ENCODE measurements at places on chromosomes 1 and 21.

- no peak for DNase-seq
Measured at GRCh38 chr1:245579881-245580280, 425.1 kb downstream of the KIF26B start.

DNA sequence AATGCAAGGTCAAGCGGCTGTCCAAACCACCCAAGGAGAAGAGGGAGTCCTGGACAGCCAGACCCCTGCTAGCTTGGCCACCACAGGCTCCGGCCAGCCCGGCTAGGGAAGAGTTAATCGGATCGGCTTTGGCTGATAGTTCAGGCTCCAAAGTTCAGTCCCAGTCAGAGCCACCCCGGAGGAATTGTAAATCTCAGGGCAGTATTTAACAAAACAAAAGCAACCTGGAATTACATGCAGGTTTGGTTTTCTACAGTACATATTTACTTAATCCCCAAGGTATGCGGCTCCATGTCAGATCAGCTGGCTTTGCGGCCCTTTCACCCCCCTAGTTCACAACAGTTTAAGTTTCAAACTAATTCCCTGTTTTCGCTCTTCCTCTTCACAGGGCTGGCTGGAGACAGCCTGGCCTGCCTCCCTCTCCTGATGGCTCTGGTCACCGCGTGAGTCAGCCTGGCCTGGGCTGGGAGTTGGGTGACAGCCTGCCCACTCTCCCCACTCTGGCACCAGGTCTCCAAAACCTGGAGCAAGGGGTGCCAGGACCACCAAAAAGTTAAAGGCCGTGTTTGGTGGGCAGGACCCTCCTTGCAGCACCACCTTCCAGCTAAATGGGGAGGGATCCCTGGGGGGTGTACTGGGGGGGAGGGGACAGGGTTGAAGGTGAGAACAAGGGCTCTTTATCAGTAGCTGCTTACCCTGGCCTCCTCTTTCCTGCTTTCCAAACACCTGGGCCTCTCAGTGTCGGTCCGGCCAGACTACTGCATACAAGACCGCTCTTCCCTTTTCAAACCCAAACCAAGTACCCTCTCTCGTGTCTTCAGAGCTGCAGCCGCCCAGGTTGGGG is 1.9 kb downstream of the DHRS3 start:
- no peak for DNase-seq

DNA sequence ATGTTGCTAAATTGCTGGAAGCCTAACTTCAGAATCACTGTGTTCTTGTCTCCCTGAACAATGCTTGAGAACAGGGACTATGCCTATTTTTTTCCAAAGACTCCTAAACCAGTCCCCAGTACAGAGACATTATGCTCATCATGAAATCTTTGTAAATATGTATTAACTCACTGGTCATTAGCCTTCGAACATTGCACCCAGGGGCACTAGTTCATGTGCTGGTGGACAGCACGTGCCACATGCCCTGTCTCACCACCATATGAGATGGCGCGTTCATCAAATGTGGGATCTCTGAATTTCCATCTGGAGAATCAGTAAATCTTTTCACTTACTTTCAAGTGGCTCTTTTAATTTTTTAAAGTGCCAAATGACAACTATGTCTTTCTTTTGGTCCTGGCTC is 11.0 kb upstream of the ATP1A1 start:
- DNase-seq = no peak

DNA sequence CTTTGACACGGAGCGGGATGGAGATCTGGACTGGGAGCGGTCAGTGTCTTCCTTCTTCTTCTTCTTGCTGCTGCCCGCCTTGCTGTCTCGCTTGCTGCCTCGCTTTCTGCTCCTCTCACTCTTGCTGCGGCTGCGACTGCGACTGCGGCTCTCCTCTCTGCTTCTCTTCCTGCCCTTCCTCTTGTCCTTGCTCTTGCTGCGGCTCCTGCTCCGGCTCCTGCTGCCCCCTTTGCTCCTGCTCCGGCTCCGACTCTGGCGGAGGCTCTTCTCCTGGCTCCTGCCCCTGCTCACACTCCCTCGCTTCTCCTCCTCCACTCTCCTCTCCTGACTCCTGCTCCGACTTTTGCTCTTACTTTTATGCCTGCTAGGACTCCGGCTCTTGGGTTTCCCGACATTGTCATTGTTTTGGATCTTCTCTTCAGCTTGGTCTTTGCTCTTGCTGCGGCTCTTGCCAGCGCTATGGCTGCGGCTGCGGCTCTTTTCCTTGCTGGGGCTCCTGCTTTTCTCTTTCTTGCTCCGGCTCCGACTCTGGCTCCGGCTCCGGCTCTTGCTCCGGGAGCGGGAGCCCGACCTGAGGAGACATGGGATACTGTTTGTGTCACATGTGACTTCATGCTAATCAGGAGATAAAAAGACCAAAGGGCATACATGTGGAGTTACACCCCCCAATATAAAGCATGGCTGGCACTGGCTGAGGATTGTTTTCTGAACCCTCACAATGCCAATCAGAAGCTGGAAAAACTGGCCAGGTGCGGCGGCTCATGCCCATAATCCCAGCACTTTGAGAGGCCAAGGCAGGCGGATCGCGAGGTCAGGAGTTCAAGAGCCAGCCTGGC is 25.2 kb upstream of the TMEM200B start:
- DNase-seq = no peak

DNA sequence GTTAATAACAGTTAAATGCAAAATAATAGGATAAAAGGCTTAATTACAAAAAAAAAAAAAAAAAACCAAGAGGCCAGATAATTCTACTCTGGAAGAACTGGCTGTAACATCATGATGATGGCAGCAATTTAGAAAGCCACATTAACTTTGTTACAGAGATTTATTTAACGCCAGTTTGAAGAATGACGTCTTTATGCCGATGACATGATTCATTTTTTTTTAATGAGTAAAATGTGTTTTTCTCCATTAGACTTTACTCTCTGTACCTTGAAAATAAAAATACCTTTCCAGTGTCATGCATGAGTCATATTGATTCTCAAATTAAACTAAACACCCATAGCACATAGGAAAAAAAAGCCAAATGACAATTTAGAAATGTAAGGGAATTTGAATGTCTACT is 226.1 kb downstream of the RGS7 start:
- no peak for DNase-seq

- DNase-seq = no peak
Measured at GRCh38 chr1:14242123-14242522, 356.4 kb upstream of the KAZN start.

DNA sequence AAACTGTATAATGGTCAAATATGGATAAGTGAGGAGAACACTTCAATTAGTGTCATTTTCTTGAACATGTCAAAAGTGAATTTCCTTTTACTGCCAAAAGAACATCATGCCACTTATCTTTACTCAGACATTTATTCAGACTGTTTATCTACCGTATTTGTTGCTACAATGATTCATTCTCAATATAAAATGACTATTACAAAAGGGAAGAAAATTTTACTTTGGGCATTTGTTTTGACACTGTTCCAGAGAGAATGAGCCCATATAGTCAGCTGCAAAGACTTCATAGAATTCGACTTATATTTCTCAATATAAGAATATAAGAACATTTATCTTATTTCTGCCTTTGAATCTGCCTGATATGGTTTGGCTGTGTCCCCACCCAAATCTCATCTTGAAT is 1699.1 kb downstream of the BRINP3 start:
- no peak for DNase-seq

DNA sequence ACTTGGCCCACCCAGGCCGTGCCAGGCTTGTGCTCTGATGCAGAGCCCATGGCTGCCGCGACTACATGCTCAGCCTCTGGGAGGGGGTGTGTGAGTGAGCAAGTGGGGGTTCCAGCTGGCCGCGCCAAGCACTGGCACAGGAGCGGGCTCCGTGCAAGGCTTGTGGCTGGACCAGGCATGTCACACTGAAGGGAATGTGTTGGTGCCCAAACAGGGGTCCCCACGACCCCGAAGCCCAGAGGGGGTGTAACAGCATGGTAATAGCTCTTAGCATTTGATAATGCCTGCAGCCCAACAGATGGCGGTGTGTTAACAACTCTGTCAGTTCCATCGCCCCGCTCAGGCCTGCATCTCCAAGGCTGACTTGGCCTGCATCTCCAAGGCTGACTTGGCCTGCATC is 38.3 kb upstream of the CD46 start:
- DNase-seq = no peak

DNA sequence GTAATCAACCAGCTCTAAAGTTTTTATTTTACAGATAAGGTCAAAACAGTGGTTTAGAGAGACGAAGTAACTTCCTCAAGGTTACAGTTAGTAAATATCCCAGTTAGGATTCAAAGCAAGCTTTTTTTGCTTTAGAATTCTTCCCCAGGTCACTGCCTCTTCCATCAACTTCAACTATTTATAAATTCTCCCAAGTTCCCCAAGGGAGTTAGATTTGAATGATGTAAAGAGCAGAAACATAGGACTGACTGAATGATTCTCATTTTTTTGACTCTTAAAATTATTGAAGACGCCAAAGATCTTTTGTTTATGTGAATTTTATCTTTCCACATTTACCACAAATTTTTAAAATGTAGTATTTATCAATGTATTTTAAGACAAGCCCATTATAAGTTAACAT is 4.1 kb downstream of the POGZ start:
- no peak for DNase-seq

GRCh38 chr1:92446546-92446945 is 40.2 kb downstream of the GFI1 start:
- DNase-seq = no peak

- DNase-seq = no peak
Measured at GRCh38 chr1:67451356-67451755, 21.2 kb upstream of the SERBP1 start.

DNA sequence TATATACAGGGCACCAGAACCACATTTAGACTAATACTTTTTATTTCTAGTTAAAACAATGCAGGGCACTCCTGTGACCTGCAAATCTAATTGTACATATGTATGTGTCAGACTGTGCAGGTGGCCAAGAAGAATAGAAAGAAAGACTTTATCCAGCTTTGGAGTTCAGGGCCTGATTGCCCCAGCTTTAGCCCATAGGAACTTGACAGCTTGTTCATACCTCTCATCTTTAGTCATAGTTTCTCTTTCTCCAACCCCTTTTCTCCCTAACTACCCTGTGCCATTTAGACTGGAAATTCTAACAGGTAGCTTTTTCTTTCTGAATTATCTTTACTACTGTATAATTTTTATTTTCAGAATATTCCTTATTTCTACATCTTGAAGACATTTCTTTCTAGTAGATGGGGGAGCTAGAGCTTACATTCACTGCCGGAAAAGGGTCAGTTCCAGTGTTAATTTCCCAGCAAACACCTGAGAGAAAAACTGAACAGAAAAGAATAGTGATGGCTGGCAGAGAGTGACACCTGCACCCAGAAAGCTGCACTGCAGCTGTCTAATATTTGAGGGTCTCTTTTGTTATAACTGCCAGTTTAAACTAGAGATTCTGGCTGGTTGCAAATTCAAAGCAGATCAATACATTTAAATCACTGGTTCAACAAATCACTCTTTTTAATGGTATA is 8.4 kb downstream of the YBX1 start:
- DNase-seq = no peak

DNA sequence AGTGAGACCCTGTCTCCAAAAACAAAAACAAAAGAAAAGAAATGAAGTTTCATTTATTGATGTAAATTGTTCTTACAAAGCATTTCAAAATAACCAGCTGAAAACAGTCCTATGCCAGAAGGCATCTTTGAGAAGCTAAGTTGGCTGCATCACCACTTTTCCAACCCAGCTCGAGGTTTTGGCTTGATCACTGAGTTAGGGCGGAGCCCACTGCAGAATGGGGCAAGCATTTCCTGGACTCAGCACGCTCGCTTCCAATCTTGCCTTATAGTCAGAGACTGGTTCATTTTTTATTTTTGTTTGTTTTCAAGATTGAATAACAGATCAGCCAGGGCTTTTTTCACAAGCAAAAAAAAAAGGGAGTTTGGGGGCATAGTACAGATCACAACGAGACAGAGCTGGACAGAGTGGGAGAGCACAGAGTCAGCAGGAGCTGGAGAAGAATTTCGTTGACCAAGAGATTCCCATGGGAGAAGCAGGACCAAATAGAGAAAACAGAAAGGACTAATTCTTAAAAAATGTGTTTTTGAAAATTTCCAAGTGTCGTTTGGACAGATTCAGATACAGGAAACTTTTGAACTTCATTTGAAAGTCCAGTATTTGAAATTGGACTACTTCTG is 23.5 kb upstream of the COL6A1 start:
- DNase-seq = no peak

- no peak for DNase-seq
Measured at GRCh38 chr1:116983112-116983511, 18.4 kb upstream of the CD101 start.

DNA sequence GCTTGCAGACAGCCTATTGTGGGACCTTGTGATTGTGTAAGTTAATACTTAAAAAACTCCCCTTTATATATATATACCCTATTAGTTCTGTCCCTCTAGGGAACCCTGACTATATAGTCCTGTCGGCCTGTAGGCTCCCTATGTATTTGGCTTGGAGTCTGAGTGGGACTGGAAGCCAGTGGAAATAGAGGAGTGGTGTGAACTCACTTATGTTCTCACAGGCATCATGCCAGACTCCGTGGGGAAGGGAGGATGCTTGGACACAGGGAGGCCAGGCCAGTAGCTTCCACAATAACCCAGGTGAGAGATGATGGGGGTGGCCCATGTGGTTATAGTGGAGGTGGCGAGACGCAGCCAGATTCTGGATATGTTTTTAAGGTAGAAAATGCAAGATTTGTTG is 136.7 kb upstream of the SYT6 start:
- no peak for DNase-seq

GRCh38 chr1:232110281-232111090 is 483.9 kb downstream of the DISC1 start:
- DNase-seq = no peak

GRCh38 chr1:172903581-172904220 is 147.0 kb downstream of the TNFSF18 start:
- DNase-seq = no peak

- DNase-seq = no peak
Measured at GRCh38 chr1:54543729-54544496, 4.1 kb upstream of the ACOT11 start.

GRCh38 chr1:27773826-27774445 is 917 bp downstream of the STX12 start:
- DNase-seq = no peak

DNA sequence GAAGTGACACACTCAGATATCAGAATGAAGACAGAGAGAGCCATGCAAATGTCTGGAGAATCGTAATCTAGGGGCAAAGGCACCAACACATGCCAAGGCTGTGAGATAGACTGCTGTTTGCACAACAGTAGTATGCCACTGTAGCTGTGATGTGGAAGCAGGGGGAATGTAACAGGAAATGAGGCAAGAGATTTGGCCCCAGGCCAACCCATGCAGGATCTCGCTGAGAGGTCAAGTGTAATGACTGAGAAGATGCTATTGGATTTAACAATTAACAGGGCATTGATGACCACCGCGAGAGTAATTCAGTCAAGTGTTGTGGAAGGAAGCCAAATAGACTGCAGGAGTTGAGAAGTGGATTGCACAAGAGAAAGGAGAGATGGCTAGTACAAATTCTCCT is 107.3 kb upstream of the ST6GALNAC5 start:
- no peak for DNase-seq

DNA sequence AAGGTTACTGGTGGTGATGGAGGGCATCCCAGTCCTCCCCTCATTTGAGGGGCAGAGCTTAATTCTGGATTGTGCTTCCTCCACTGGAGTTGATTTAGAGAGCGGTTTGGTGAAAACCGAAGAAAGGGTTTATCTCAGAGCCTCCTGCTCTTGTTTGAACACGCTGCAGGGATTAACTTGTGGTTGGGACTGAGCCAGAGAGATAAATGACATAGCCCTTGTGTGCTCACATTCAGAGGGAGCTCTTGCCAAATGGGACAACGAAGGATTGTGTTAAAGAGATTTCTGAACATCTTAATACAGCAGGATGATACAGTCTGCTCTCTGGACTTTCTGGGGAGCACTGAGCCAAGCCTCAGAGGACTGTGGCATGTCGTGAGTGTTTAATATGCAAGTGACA is 308.2 kb downstream of the DISC1 start:
- DNase-seq = no peak

- no peak for DNase-seq
Measured at GRCh38 chr1:209397910-209398309, 185.6 kb upstream of the CAMK1G start.
